Neural crest cell (in vitro differentiated cells): ENCODE measurements at places on chromosomes 16 and 17. TPM values are rescaled to one million over a fixed set of nuclear protein-coding genes. Genes with fewer than 3 reads are reported as not detected.

DNA sequence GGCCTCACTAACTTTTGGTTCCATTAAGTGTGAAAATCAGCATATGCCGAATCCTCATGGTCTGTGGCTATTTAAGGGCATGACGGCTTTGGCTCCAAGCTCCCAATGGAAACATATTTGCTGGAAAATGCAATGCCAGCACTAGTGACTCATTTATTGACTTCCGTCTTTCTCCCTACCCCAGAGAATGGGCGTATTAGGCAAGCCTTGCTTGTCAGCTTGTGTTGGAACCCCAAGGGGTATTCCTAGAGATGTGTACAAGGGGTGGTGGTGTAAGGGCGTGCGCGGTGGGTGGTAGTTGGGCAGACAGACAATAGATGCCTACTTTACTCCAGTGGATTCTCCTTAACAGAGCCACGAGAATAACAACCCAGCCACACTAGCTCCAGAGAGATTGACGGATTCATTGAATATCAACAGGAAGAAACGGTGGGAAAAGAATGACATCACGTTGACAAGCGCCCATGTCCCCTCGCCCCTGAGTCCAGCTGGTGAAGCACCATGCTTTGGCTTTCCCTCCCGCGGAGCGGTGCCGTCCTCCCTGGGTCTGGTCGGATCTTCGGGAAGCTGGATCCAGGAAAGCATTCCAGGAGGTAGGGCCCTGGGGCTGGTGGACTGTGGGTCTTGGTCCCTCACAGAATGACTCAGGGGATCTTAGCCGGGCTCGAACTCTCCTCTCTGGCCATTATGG is 10.3 kb downstream of the CD300LB start:
- no peak for DNase-seq

GRCh38 chr17:43787728-43788127 is 7.5 kb downstream of the CFAP97D1 start:
- DNase-seq = no peak

DNA sequence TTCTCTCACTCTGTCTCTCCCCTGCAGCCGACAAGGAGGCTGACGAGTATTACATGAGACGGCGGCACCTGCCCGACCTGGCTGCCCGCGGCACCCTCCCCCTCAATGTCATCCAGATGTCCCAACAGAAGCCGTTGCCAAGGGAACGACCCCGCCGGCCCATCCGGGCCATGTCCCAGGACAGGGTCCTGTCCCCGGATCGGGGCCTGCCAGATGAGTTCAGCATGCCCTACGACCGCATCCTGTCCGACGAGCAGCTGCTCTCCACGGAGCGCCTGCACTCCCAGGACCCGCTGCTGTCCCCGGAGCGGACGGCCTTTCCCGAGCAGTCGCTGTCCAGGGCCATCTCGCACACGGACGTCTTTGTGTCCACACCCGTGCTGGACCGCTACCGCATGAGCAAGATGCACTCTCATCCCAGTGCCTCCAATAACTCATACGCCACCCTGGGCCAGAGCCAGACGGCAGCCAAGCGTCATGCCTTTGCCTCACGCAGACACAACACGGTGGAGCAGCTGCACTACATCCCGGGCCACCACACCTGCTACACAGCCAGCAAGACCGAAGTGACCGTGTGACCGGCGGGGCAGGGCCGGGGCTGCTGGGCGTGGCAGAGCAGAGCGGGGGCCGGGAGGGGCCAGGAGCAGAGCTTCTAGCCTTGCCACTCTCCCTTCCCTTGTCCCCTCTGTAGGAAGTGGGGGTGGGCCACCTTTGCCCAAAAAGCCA is 40.4 kb upstream of the DNAH9 start:
- no peak for DNase-seq

GRCh38 chr17:8664456-8665126 is 34.1 kb upstream of the MYH10 start:
- no peak for DNase-seq

- no peak for DNase-seq
Observed at GRCh38 chr17:40319651-40320540, 10.9 kb downstream of the RARA start.

DNA sequence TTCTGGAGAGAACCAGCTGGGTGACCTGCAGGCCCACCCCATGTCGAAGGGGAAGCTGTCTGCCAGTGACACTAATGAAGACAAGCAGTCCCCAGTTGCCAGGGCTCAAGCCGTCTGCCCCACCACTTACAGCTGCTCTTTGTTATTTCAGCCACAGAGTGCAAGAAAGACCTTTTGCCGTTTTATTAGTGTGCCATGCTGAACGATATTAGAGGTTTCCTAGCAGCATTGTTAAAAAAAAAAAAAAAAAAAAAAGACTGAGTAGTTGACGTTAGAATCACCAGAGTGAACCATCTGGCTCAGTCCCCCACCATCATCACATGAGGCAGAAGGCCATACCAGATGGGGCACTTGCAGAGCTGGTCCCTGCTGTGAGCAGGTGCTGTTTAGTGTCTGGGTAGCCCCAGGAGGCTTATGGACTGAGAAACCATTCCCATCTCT is 26.5 kb upstream of the SLC39A11 start:
- DNase-seq = no peak

- DNase-seq = no peak
Observed at GRCh38 chr16:16120044-16120381, 103.3 kb downstream of the ABCC6 start.

GRCh38 chr16:11635679-11636171 is 32.5 kb upstream of the SNN start:
- no peak for DNase-seq

- peak; percentile 50 for DNase-seq
Observed at GRCh38 chr17:2724784-2725164, 13.2 kb upstream of the CLUH start.

- no peak for DNase-seq
Observed at GRCh38 chr17:65191811-65192740, 54.9 kb downstream of the RGS9 start.

Gene XAF1
- not detected in 2 replicates for total RNA-seq

Gene KRTAP9-4
- not detected in 2 replicates for total RNA-seq

DNA sequence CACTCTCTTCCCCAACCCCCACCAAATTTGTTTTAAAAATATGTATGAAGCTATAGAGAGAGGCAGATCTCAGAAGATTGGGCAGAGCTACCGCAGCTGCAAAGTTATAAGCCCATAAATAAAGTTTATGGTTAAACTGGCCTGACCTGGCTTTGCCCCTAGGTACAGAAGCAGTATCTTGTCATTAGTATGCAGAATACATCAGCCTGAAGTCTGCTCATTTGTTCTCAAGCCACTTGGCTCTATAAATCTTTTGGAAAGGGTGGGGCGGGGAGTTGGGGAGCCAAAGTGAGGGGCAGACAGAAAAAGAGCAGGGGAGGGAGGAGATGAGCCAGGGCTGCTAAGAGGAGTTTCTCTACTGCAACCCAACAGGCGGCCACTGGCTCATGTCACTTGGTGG is 113.2 kb downstream of the SOX9 start:
- DNase-seq = no peak

Gene TBX6
- total RNA-seq = 0.79 and 1.2 TPM in 2 replicates

- DNase-seq = no peak
Observed at GRCh38 chr17:80967404-80967872, 24.2 kb upstream of the CHMP6 start.

Gene ARSG
- total RNA-seq = 5.0 and 6.2 TPM in 2 replicates

Gene CHD9NB
- 0.61 and 0.75 TPM in 2 replicates for total RNA-seq

Gene KRTAP4-1
- not detected in 2 replicates for total RNA-seq

DNA sequence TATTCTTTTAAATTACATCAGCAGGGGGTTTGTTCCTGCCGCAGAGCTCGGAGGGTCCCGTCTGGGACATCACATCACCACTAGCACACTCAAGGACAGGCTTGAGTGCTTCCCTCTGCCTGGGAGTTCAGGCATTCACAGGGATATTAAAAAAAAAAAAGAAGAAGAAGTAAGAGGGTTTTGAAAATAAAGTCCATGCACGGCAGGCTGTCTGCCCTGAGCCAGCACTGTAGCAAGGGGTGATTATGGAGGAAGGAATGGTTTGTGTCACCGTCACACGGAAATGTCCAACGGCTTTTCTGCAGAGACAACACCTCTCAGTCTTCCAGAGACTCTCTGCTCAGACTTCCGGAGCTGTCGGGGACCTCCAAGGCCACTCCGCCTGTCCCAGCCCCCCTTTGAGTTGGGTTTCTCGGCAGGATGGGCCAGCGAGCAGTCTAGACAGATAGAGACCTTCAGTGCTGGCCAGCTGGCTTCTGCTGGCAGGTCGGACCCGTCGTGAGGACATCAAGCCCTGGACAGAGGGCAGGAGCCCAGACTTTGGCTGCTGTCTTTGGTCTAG is 33.6 kb downstream of the MEOX1 start:
- DNase-seq = no peak

GRCh38 chr17:14775731-14776492 is 475.0 kb downstream of the HS3ST3B1 start:
- no peak for DNase-seq

- peak; percentile 30 for DNase-seq
Observed at GRCh38 chr17:61179380-61179806, 220.2 kb upstream of the TBX2 start.

- DNase-seq = no peak
Observed at GRCh38 chr17:39775031-39775430, 37.3 kb downstream of the GRB7 start.

DNA sequence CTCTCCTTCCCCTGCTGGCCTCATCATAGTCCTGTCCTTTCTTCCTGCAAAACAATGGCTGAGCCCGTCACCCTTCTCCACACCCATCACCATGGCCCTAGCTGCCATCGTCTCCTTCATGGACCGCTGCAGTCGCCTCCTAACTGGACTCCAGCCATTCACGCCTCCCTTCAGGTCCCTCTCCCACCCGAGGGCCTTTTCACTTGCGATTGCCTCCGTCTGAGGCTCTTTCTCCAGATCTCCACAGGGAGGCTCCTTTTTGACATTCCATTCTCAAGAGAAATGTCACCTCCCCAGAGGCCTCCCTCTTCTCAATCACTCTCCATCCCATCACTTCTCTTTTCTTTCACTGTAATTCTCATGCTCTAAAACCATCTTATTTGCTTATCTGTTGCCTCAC is 23.5 kb downstream of the GSG1L start:
- DNase-seq = no peak

Gene HOXB2
- 60.0 and 60.9 TPM in 2 replicates for total RNA-seq

Gene MARVELD3
- not detected in 2 replicates for total RNA-seq

DNA sequence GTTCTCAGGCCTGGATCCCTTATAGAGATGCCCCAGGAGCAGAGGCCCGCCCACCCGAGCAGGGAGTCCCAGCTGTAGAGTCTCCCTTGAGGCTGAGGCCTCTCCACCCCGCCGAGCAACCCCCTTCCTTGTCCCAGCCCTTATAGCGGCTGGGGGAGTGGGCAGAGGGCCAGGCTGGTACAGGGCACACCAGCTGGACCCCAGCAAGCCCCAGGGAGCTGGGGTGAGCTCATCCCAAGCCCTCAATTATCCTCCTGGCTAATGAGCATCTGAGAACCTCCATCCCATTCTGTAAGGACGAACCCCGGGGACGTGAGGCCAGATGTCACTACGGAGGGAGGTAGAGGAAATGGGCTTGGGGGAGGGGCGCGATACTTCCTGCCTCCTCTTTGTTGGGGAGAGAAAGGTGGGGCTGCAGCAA is 3.2 kb upstream of the SNN start:
- no peak for DNase-seq

Gene ABCC6
- total RNA-seq = 0.77 and 2.2 TPM in 2 replicates

DNA sequence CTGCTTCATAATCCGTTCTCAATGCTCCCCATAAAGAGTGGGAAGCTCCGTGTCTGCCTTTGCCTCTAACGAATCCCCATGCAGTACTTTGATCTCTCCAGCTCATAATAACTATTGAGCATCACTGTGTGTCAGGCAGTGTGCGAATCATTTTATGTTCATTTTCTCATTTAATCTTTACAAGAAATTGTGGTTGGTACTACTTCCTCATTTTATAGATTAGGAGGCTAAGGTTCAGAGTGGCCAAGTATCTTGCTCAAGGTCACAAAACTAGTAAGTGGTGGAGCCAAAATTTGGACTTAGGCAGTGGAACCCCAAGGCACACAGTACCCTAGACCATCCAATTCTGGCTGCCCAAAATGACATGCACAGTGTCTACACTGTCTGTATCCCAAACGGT is 44.8 kb downstream of the ABCC12 start:
- DNase-seq = no peak

Gene MT1F
- 1.5 and 2.4 TPM in 2 replicates for total RNA-seq

DNA sequence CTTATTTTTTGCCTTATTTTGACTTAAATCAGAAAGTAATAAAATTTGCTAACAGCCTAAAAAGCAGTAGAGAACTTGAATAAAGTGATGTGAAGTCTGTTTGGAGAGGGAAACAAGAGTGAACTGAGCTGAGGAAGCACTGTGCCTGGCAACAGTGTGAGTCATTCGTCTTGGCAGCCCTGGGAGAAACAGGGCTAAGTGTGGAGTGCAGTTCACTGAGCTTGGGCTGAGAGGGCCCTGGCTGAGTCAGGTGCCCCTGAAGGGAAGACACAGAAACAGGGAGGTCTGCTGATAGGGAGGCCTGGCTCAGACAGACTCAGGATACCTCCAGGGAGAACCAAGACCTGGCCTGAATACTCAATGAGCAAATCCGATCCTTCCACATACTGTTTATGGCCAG is 132.1 kb downstream of the HS3ST4 start:
- no peak for DNase-seq

DNA sequence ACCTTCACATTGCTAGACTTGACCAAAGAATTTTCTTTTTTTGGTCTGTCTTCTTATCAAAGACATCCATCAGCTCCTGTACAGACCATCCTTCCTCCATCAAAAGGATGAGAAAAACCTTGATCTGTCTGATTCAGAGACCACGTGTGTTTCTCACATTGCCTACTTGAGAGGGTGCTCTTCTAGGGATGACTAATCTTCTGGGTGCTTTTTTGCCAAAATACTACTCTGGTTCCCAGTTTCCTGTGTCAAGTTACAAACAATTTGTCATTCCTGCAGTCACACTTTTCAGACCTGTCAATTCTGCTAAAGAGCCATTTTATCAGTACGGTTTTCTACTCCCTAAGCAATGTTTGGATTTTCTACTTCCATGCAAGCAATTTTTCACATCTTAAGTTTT is 492.2 kb downstream of the CDH11 start:
- DNase-seq = no peak

Gene CD300LB
- total RNA-seq = not detected in 2 replicates

- DNase-seq = no peak
Observed at GRCh38 chr17:5472511-5472910, 3.7 kb upstream of the DHX33 start.

GRCh38 chr17:29401258-29401657 is 11.1 kb downstream of the TAOK1 start:
- no peak for DNase-seq

DNA sequence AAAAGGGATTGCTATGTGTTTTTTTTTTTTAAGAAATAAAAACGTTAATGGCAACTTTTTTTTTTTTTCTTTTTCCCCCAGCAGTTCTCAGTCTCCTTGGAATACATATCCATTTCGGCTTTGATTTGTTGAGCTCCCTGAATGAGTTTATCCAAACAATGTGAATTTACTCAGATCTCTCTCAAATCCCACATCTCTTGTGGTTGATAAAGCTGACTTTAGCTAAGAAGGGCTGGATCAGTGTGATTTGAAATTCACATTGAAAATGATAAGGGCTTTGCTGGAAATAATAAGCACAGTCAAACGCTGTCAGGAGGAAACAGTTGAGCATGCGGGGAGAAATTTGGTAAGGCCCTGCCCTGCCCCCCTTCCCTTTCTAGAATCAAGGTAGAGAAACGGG is 74.1 kb upstream of the IRX3 start:
- no peak for DNase-seq

- DNase-seq = no peak
Observed at GRCh38 chr16:31186176-31186575, 6.2 kb downstream of the FUS start.

Gene INTS2
- 25.4 and 25.9 TPM in 2 replicates for total RNA-seq
